Activated CD8-positive, alpha-beta memory T cell treated with anti-CD3 and anti-CD28 coated beads, Interleukin-2, amount 10 ng/mL, durations not matched to agents 7 days and 5 days (primary cell): ENCODE measurements at places on chromosomes 2 and 18. TPM values are rescaled to one million over a fixed set of nuclear protein-coding genes. Genes with fewer than 3 reads are reported as not detected.

The SRD5A2 gene
- not detected for total RNA-seq

The SERPINB7 gene
- total RNA-seq, result not detected

The C2orf69 gene
- total RNA-seq, result 18.9 TPM

The VWA3B gene
- not detected for total RNA-seq

The BMPR2 gene
- 8.8 TPM for total RNA-seq
